ENCODE measurements at places on chromosomes 7 and 10. TPM values are rescaled to one million over a fixed set of nuclear protein-coding genes. Genes with fewer than 3 reads are reported as not detected.

Gene PITX3
- total RNA-seq, result 1.5 TPM

Gene PKD1L1
- 0.03 TPM for total RNA-seq

Gene ADRA2A
- total RNA-seq, result 2.5 TPM

Gene PTPN20
- total RNA-seq, result not detected

Gene IQUB
- total RNA-seq, result 1.1 TPM

Gene HERPUD2
- total RNA-seq, result 7.7 TPM

Gene ELFN1
- total RNA-seq, result 5.0 TPM

All from GM23338 (cell line).